ENCODE measurements at places on chromosomes 5 and 9.

GRCh38 chr5:161966564-161966963, 101.0 kb upstream of the GABRG2 start:
- no peak for DNase-seq

GRCh38 chr9:98356326-98356725, 100.9 kb upstream of the TBC1D2 start:
- DNase-seq: no peak

DNA sequence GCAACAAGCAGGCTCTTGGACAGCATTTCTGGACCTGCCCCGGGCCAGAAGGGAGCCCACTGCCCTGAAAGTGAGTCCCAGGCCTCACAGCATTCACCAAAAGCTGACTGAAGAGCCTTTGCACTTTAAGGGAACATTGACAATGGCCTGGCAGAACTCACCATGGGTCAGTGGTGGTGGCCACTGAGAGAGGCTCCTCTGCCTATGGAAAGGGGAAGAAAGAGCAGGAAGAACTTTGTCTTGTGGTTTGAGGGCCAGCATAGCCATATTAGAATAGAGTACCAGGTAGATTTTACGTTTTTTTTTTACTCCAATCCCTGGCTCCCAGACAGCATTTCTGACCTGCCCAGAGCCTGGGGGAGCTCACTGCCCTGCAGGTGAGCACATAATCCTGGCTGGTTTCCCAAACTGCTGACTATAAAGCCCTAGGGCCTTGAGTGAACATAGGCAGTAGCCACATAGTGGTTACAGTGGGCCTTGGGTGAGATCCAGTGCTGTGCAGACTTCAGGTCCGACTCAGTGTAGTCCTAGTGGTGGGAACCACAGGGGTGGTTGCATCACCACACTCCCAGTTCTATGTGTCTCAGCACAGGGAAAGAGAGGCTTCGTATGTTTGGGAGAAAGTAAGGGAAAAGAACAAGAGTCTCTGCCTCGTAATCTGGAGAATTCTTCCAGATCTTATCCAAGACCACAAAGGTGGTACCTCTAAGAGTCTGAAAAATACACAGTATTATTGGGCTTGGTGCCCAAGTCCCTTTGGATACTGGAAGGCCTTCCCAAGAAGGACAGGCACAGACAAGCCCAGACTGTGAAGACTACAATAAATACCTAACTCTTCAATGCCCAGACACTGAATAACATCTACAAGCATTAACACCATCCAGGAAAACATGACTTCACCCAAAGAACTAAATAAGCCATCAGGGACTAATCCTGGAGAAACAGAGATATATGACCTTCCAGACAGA, 89.5 kb downstream of the TSSK1B start:
- DNase-seq: no peak

GRCh38 chr9:114652776-114653555, 4.6 kb downstream of the TEX53 start:
- no peak for DNase-seq

- no peak for DNase-seq
Observed at GRCh38 chr9:73093740-73094379, 57.8 kb upstream of the ANXA1 start.

GRCh38 chr9:78295731-78296130, 1.2 kb upstream of the PSAT1 start:
- no peak for DNase-seq

- DNase-seq: no peak
Observed at GRCh38 chr9:21383627-21384026, 1.6 kb downstream of the IFNA2 start.

- DNase-seq: no peak
Observed at GRCh38 chr5:66929995-66930394, 266.6 kb downstream of the CD180 start.

DNA sequence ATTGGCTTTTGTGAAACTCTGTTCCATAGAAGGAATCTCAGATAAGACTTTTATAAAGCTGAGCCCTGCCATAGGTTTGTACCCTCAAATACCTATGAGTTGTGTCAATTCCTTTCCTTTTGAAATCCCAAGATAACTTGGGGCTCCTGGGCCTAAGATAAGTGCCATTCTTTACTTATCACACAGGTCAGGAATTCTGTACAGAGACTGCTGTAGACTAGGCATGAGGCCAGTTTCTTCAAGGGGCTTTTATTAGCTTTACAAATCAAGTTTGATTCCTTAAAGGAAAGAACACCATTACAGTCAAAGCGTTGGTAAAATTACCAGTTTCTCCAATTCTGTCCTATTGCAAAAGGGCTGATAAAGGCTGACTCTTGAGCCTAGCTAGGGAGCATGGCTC, 39.2 kb downstream of the SHC3 start:
- no peak for DNase-seq

DNA sequence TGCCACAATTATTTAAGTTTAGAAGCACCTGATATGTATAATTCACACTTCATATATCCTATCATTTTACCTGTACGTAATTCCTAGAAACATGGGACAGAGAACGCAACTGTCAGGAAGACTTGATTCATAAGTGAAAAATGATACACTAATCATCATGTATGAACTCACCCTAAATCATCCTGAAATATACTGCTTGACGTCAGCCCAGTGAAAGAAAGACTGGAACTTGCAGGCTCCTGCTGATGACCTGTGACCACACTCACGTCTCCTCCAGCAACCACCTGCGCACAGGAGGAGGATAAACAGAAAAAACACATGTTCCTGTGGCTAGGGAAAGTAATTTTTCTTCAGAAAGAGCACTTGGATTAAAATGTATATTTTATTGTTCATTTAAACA, 169.7 kb downstream of the MPDZ start:
- DNase-seq: no peak

GRCh38 chr5:104045987-104046386, 483.4 kb upstream of the NUDT12 start:
- no peak for DNase-seq

DNA sequence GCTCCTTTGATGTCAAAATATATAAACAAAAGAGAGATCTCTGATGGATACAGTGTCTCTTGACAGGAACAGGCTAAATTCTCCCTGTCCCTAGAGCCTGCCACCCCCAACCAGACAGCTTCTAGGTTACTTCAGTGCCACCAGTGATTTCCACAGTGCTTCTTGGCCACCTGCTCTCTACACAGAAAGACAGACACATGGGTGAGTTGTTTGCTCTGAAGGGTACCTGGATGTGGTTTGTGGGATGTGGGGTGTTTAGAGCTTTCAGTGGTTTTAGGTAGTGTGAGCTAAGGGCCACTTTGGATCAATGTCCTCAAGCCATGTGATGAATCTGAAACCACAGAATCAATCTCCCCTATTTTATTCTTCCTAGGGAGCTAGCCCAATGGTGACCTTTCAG, 125.4 kb downstream of the ANKRD18B start:
- DNase-seq: no peak

- DNase-seq: no peak
Observed at GRCh38 chr9:96133321-96134021, 168.5 kb downstream of the HSD17B3 start.

DNA sequence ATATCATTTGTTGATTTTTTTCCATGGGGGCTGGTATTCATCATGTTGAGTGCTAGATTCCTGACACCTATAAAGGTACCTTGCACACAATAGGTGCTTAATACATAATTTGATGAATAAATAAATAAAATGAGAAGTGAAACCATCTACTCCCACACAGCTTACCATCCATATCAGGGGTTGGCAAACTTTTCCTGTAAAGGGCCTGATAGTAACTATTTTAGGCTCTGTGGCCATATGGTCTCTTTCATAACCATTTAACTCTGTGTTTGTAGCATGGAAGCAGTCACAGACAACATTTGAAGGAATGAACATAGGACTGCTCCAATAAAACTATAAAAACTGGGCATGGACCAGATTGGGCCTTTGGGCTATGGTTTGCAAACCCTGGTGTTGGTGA, 100.3 kb downstream of the GCNT1 start:
- DNase-seq: no peak

- no peak for DNase-seq
Observed at GRCh38 chr5:127754259-127754658, 51.1 kb downstream of the CCDC192 start.

DNA sequence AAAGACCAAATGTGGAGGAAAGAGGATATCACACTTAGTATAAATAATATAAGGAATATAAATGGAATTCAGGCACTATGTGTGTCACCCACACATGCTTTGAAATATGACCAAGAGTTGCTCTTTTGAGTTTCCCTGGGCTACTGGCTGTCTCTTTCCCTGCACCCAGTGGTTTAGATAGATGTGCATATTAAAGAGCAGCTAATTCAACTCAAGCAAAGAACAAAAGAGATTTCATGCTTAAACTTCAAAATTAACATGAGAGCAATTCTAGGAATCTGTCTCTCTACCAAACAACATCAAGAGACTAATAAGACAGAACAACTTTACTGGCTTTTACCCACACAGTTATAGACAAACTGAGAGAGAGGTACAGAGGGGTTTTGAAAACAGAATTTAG, 38.0 kb upstream of the ITGA1 start:
- DNase-seq: no peak

GRCh38 chr9:13213337-13213736, 66.2 kb downstream of the MPDZ start:
- DNase-seq: no peak

GRCh38 chr5:7325975-7326913, 69.7 kb upstream of the ADCY2 start:
- no peak for DNase-seq

- no peak for DNase-seq
Observed at GRCh38 chr5:150428106-150428876, 15.6 kb upstream of the CD74 start.

DNA sequence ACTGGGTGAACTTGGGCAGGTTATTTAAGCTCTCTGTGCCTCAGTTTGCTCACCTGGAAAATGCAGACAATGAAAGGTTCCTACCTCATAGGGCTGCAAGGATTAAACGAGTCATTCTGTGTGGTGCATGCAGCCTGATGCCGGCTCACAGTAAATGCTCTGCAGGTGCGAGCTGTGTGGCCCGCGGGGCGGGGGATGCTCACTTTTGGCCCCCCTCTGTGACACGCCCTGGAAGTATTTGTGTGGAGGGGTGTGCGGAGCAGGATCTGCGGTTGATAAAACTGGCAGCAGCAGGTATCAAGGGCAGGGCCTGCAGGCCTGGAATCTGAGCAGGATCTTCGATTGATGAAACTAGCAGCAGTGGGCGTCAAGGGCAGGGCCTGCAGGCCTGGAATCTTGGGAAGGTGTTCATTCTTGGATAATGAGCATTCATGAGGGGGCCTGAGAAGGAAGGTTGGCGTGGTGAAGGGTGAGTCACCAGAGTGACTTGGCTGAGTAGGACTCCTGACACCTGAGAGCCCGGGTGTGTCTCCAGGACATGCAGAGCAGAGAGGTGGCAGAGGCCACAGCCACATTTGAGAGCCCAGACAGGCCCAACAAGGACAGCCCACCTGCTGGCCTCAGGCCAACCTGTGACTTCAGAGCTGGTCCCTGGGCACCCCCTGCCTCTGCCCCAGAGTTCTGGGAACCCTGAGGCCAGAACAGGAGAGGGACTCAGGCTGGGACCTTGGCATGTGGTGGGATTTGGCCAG, 11.9 kb downstream of the UNC5A start:
- no peak for DNase-seq

- no peak for DNase-seq
Observed at GRCh38 chr5:38167562-38167996, 90.8 kb upstream of the EGFLAM start.

GRCh38 chr9:96884443-96884842, 30.1 kb upstream of the ZNF782 start:
- DNase-seq: peak; percentile 13

- DNase-seq: no peak
Observed at GRCh38 chr5:98200726-98201541, 572.5 kb upstream of the RGMB start.

DNA sequence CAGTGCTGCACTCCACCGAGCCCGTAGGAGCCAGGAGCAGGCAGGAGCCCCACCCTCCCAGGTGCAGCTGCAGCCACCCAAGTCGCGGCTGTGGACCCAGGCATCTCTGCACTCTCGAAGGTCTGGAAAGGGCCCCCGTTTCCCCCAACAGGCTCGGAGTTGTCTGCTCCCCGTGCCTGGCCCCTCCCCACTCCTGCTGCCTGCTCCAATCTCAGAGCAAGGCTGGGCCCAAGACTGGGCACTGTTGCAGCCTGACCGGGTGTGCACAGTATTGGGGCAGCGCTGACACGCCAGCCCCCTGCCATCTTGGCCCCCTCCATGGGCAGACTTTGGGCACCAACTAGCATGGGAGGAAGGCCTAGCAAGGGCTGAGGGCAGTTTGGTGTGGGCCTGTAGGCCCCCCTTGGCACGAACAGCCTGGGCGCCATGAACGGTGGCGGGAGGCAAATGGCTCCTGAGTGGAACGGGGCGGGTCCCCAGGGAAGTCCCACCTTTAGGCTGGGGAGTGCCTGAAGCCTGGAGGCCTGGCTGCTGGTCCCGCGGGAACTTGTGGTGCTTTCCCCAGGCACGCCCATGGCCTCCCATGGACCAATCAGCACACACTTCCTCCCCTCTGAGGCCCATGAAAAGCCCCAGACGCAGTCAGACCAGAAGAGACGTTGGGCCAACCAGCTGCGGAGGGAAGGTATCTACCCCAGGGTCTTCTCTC, 60.4 kb downstream of the PSAT1 start:
- DNase-seq: no peak

DNA sequence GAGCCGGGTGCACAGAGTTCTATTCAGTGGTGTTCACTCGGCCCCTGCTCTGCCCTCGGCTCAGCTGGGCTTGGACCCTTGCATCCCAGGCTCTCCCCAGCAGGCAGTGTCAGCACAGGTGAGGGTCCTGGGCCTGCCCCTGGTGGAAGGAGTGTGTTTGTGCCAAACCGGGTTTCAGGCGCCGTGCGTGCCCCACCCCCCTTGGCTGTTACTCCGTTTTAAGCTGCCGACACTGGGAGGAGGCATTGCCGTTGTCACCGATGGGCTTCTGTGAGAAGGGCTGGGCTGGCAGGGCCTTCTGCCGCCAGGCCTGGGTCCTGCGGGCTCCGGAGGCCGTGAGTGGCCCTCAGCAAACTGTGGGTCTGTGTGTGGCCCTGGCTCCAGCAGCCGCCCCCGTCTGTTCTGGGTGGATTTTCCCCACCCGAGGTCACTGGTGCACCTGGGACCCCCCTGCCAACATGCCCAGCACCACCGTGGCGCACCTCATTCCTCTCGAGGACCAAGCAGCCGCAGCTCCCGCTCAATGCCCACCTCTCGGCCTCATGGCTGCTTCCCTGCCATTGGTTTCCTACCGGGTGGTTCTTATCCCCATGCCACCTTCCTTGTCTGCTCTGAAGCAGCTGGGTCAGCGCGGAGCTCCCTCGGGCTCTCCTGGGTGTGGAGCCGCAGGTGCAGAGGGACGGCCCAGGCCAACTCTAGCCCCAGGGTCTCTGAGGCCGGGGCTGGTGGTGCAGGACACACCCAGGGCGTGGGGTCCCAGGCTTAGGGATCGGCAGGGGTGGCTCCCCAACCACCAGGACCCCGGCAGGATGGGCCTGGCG, 44.3 kb upstream of the EXOC3 start:
- no peak for DNase-seq
